GM13977 (cell line): ENCODE measurements at places on chromosomes 6 and 20.

- no peak for DNase-seq
Measured at GRCh38 chr6:161342039-161342438, 68.2 kb upstream of the AGPAT4 start.

DNA sequence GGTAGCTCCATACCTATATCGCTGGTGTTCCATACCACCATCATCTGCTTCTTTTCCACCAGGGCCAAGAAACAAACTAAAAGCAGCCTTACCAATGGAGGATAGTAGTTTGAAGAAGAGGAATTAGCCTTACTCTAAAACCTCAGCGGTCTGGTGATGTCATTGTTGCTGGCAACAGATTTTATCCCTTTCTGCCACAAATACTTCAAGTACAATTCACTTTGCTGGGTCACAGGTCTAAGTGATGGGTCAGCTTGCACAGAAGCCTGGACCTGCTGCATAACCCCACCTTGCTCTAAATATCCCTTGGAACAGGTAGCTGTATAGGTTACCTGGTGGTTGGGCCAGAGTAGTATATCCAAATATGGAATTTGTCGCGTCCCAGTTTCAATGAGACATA, 53.2 kb upstream of the THEMIS start:
- DNase-seq, result no peak

DNA sequence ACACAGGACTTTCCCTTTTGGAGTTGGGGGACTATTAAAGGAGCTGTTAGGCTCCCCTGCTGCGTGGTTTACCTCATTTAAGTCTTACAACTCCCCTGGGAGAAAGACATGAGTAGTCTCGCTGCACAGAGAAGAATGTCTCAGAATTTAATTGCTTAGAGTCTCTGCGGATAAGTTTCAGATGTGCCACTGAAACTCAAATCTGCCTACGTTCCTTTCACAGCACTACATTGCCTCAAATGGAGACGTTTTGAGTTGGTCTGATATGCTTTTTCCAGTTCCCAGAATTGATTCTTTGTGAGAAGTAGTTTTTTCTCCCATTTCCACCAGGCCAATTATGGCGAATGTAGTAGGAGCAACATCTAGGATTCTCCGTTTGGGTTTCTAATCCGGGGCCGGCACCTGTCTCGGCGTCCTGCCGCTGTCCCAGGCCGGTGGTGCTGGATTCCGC, 532 bp upstream of the SLC35F1 start:
- DNase-seq, result peak; percentile 52

DNA sequence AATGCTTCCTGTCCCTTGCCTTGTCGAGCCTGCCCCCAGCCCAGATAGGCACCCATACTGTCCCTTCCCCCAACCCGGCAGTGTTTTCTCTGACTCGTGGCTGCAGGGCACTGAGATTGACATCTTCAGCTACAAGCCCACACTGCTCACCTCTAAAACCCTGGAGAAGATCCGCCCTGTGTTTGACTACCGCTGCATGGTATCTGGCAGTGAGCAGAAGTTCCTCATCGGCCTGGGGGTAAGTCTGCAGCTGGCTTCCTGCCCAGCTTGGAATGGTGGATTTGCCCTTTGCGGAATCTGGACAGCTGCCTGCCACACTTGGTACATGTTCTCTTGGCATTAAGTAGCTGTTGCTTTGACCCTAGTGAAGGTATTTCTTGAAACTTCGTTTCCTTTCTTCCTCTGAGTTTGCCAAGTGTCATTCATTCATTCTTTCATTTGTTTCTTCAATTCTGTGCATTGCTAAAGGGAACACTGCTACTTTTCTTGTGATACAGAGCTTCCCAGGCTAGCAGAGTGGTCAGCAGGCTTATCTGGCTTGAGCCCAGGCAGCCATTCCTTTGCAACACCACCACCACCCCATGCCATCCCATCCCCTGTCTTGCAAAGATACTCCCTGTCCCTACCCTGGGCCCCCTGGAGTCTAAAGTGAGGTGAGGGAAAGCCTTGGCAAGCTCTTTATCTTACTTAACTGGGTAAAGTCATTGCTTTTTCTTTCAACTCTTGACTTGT, 26.2 kb downstream of the CCDC167 start:
- no peak for DNase-seq

DNA sequence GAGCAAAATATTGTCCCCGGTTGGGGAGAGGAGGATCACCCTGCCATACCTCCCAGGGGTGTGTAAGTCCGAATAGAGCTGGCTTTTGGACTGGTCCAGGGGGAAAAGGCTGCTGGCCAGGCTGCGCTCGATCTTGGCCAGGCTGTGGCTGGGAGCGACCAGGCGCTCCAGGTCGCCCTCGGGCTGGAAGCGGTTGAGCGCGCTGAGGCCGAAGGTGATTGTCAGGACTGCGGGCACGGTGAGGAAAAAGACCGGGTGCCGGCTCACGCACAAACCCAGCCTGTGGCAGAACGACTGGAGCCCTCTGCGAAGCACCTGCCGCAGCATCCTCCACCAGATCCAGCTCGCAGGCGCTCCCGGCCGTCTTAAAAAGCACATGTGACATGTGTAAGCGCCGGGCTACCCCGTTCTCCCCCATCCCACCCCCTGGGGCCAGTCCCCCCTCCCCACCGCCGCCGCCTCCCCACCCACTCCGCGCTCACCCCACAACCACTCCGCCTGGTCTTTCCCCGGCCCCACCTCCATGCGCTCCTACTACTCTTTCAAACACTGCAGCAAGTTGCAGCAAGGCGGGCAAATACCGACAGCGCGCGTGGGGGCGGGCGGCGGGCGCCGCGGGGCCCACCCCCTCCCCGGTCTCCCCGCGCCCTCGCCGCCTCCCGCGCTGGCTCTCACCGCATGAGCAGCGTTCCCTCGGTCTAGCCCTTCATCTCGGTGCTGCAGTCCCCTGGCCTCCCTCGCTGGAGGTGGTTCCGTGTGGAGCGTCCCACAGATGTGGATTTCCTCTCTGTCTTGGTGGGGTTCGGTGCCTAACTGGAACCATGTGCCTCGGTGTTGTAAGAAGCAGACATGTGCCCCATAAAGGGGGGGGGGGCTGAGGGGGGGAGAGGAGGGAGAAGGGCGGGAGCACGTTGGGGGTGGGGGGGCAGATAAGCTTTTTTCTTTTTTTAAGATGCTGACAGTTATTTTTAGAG, 42.4 kb downstream of the PTCHD4 start:
- peak; percentile 13 for DNase-seq

- DNase-seq, result no peak
Measured at GRCh38 chr20:18981962-18982539, 168.5 kb downstream of the SCP2D1 start.

- no peak for DNase-seq
Measured at GRCh38 chr6:143015300-143015706, 45.4 kb upstream of the AIG1 start.

GRCh38 chr6:378958-379409, 12.6 kb upstream of the IRF4 start:
- no peak for DNase-seq

GRCh38 chr20:62310757-62311121, 7.9 kb downstream of the ADRM1 start:
- DNase-seq, result no peak

DNA sequence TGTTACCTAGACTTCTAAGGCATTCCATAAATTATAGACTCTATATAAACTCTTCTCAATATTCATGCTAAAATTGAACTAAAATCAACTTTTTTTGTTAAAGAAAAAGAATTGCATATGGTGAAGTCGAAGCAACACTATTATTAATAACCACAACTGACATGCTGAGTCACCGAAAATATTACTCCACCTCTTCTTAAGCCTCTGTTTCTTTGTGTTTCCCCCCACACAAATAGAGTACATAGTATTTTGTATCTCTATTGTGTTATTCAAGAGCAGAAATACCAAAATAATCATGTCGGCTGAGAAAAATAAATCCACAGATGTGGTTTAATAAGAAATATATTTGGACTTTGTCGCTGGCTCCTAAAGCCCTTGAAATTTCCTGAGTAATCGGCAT, 23.8 kb downstream of the TFB1M start:
- DNase-seq, result no peak
